NCI-H1092 (cell line): ENCODE measurements at places on chromosomes 16 and 17.

DNA sequence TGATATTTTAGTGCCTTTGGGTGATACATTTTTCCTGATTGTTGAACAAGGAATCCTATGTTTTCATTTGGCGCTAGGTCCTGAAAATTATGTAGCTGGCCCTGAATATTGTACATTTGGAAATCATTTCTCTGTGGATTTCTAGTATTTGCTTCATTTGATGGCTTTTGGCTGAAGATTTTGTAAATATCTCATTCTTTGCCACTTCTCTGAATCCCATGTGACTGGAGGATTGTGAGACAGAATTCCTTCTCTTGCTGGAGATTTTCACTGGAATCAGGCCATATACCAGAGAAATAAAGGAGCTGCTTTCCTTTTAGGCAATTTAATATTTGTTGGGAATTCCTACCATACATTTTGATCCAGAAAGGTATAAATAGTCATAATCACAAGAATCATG, 8.6 kb downstream of the KRT28 start:
- no peak for DNase-seq

GRCh38 chr16:87653234-87653633, 50.9 kb downstream of the JPH3 start:
- no peak for DNase-seq

DNA sequence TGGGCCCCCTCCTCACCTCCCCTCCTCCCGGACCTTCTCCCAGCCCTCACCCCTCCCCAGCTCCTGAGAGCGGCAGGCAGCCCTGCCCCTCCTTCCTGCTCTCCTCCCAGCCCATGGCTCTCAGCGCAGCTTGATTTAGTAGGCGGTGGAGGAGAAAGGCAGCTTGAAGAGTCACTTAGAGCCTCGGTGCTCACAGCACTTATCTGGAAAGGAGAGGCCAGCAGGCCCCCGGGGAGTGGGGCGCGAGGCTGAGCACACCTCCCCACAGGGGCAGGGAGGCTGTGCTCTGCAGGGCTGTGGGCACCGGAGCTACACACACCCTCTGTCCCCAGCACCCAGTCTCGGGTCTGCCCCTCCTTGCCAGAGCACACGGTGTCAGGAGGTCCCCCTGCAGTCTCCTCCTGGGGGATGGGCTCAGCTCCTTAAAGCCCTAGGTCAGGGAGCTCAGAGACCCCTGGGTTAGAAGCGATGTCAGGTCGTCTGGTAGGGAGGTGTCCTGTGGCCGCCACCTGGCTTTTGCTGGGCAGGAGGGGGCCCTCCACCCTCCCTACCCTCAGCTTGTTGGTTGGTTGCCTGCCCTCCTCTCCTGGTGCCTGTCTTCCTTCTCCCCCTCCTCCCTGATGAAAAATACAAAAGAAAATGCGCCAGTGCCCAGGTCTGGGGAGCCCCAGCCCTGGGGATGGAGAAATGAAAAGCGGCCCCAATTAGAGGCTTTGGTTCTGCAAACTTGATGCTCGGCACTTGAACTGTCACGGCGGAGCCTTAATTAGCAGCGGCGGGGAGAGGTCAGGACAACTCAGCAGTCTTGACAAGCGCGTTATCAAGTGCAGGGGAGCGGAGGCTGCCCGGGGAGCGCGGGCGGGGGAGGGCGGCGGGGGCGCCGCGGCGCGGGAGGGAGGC, 151.1 kb upstream of the GSE1 start:
- DNase-seq, result peak; percentile 94

- no peak for DNase-seq
Measured at GRCh38 chr17:9987779-9988585, 82.9 kb upstream of the RCVRN start.
